ENCODE measurements at places on chromosomes 12 and 14.

- DNase-seq = no peak
Measured at GRCh38 chr14:21933681-21934080, 260.1 kb upstream of the OR4E1 start.

DNA sequence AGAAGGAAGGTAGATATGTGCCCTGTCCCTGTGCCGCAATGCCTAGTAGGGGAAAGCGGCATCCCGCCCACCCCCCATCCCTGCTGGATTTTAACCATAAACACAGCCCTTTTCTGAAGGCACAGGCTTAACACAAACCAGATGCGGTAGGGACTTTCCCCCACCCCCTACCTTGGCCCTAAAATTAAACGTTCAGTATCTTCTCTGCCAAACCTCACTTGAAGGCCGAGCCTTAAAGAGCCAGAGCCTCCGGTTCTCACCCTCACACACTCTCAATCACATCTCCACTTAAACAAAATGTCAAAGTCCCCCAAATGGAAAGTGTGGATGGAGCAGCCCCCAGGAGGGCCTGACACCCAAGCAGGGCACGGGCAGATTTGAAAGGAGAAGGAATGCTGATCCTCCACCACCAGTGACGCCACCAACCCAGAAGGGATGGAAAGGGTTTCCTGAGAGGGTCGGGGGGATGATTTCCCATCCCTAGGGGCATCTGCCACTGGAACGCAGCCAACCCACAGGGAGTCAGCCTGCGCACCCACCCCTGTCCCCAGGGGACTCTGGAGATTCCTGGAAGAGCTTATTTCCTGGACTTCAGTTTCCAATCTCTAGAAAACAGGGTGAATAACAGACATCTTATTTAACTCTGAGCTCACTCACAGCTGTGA lies 26.4 kb downstream of the ACTN1 start:
- peak; percentile 49 for DNase-seq

DNA sequence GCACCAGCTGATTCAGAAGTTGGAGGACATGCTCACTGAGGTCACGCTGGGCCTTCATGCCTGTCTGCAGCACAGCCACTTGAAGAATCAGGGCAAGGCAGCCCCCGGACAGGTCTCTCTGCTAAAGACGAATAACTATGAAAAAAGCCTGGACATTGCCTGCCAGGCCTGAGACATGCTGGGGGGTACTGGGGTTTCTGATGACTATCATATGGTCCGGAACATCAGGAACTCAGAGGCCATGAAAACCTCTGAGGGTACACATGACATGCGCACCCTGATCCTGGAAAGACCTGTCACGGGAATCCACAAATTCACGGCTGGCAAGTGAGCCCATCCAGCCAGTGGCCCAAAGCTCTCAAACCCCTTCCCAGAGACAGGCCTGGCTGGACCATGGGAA lies 8.8 kb upstream of the C12orf42 start:
- DNase-seq = no peak

DNA sequence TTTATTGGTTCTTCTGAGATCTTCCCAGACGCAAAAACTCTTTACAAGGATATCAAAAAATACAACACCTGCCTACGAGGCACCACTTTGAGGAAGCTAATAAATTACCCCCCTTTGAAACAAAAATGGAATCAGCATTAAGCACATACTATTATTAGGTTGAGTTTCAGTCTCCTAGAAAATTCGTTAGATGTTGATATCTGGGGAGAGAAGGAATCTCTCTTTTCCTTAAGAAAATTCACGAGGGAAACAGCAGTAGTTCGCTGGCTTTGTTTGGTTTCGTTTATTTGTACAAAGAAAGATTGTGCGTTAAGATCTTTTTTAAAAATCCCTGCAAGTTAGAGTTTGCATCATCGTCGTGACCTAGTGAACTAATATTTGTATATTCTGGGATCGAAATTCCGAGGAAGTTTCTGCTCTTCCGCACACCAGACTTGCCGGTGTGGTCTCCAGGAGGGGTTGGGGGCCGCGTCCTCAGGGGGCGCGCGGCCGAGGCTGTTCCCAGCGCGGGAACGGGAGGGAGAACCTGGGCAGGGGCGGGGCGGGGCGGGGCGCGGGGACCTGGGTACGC lies 12.1 kb downstream of the NKX2-1 start:
- DNase-seq = no peak

GRCh38 chr12:109098651-109099050 lies 1.3 kb downstream of the UNG start:
- DNase-seq = no peak

GRCh38 chr14:91274796-91275195 lies 30.3 kb upstream of the GPR68 start:
- DNase-seq = no peak

GRCh38 chr14:81727218-81727617 lies 193.6 kb upstream of the SEL1L start:
- no peak for DNase-seq

Measured in MG63 (cell line).